ENCODE measurements at places on chromosomes 4 and X. TPM values are rescaled to one million over a fixed set of nuclear protein-coding genes. Genes with fewer than 3 reads are reported as not detected.

Gene SPANXN3
- total RNA-seq = not detected

Gene DIAPH2
- 9.0 TPM for total RNA-seq

DNA sequence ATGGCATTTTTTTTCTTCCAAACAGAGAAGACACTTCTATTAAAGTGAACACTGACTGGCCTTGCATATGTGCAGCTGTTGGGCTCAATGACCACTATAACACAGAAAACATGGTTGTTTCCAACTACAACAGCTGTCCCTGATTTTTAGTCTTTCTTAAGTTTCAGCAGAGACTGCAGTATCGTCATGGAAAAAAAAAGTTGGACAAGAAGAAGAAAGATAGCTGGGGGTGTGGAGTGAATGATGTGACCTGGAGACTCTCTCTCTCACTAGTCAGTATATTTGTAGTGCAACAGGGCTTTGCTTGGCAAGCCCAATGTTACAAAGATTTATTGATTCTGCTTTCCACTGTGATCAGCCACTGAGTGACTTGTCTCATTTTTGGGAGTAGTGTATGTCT lies 29.5 kb upstream of the C4orf54 start:
- no peaks in the 10 kb centered on the region for H3K36me3 ChIP-seq
- no peak overlapping the region for H3K4me3 ChIP-seq
- no peaks in the 10 kb centered on the region for H3K27me3 ChIP-seq
- H3K4me1 ChIP-seq = no peaks in the 10 kb centered on the region
- no peak for DNase-seq
- no peak overlapping the region for H3K27ac ChIP-seq

DNA sequence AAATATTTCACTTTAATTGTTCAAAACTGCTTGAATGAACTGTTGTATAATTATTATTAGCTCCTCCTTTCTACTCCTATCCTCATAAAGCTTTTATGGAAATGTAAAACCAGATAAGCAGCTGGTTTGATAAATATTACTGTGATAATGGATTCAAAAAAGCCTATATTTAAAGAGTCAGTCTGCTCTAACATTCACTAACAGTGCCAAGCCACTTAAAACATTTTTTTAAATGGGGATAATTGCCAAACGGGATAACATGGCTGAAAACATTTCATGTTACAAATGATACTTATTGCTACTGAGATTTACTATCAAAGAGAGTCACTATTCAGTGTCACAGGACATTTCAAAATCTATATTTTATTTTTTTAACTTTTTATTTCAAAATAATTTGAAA lies 17.4 kb downstream of the ARHGAP24 start:
- H3K27me3 ChIP-seq = no peaks in the 10 kb centered on the region
- peaks cover 10% of the 10 kb centered on the region for H3K4me1 ChIP-seq
- H3K4me3 ChIP-seq = no peak overlapping the region
- no peak overlapping the region for H3K27ac ChIP-seq
- no peaks in the 10 kb centered on the region for H3K36me3 ChIP-seq

DNA sequence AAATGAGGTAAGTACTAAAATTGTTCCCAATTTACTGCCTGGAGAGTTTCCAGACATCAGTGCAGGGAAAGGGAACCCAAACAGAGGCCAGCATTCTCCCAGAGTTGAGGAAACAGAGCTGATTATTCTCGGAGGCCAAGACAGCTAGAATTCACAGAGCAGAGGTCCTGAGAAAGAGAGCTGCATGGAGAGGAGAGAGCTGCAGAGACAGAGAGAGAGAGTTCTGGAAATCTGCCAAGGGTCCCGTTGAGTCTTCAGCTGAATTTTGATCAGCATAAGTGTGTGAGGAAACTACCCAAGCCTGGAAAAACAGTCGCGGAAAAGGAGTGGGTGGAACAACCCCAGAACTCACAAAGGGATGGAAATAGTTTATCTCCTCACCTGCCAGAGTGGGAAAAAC lies 43.8 kb upstream of the GPR173 start:
- H3K4me3 ChIP-seq = no peak overlapping the region
- H3K27me3 ChIP-seq = peaks cover 2% of the 10 kb centered on the region
- no peak for DNase-seq
- H3K4me1 ChIP-seq = no peaks in the 10 kb centered on the region
- H3K27ac ChIP-seq = no peak overlapping the region
- no peaks in the 10 kb centered on the region for H3K36me3 ChIP-seq

- H3K4me1 ChIP-seq = peaks cover 4% of the 10 kb centered on the region
- no peak overlapping the region for H3K27ac ChIP-seq
- H3K27me3 ChIP-seq = no peaks in the 10 kb centered on the region
- H3K4me3 ChIP-seq = no peak overlapping the region
- no peaks in the 10 kb centered on the region for H3K36me3 ChIP-seq
Observed at GRCh38 chr4:10527438-10527837, 70.2 kb upstream of the ZNF518B start.

Gene ADAMTS3
- 4.2 TPM for total RNA-seq

- peak overlapping the region; percentile 1 for H3K4me3 ChIP-seq
- H3K27me3 ChIP-seq = peaks cover 49% of the 10 kb centered on the region
- no peak overlapping the region for H3K27ac ChIP-seq
- no peak for DNase-seq
- peaks cover 3% of the 10 kb centered on the region for H3K4me1 ChIP-seq
Observed at GRCh38 chr4:792626-793092, 33.3 kb downstream of the CPLX1 start.

- H3K4me3 ChIP-seq = no peak overlapping the region
- DNase-seq = peak; percentile 55
- peaks cover 5% of the 10 kb centered on the region for H3K4me1 ChIP-seq
- no peaks in the 10 kb centered on the region for H3K36me3 ChIP-seq
- H3K27me3 ChIP-seq = no peaks in the 10 kb centered on the region
- no peak overlapping the region for H3K27ac ChIP-seq
Observed at GRCh38 chr4:126838941-126839679, 793.6 kb upstream of the INTU start.

DNA sequence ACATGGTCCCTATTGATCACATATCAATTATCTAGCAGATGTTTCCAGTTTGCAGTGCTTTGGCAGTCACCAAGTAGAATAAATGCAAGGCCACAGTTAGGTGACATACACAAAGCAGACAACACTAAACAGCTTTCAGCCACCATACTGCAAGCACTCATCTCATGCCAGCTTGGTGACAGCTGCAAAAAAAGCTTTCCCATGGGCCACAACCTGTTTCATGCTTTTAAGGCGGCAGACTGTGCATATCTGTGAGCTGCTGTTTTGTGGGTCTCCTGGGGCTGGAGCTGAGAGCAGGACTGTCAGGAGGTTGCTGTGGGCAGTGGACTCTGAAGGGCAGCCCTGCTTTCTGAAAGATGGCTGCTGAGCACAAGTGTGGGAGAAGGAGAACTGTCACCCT lies 82.6 kb downstream of the FHDC1 start:
- H3K27ac ChIP-seq = no peak overlapping the region
- no peak for DNase-seq
- H3K27me3 ChIP-seq = peaks cover 5% of the 10 kb centered on the region
- no peaks in the 10 kb centered on the region for H3K36me3 ChIP-seq
- H3K4me3 ChIP-seq = no peak overlapping the region
- no peaks in the 10 kb centered on the region for H3K4me1 ChIP-seq

- H3K4me3 ChIP-seq = no peak overlapping the region
- no peaks in the 10 kb centered on the region for H3K27me3 ChIP-seq
- DNase-seq = no peak
- H3K36me3 ChIP-seq = no peaks in the 10 kb centered on the region
- no peaks in the 10 kb centered on the region for H3K4me1 ChIP-seq
Observed at GRCh38 chrX:131985526-131986049, 37.5 kb upstream of the STK26 start.

- no peak for DNase-seq
- H3K27me3 ChIP-seq = no peaks in the 10 kb centered on the region
- no peaks in the 10 kb centered on the region for H3K4me1 ChIP-seq
Observed at GRCh38 chrX:33726281-33727160, 405.6 kb downstream of the FAM47A start.

DNA sequence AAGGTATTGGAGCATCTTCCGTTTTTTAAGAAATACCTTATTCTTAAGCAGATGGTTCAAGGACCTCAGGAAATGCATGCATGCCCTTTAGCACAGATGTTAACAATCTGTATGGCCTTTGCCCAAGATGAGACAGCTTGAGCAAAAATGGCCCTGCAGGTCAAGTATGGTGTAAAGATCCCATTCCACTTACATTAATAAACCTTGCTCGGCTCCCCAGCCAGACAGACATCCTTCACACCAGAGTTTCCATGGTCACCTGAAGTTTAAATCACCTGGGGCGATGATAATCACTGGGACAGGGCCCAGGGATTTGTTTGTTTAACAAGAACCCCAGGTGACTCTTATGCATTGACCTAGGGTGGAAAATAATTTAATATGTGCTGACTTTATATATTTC lies 287.0 kb upstream of the NOCT start:
- no peak overlapping the region for H3K4me3 ChIP-seq
- H3K27me3 ChIP-seq = no peaks in the 10 kb centered on the region
- no peaks in the 10 kb centered on the region for H3K4me1 ChIP-seq
- no peaks in the 10 kb centered on the region for H3K36me3 ChIP-seq

Gene DDX60
- total RNA-seq = 59.5 TPM
